ENCODE measurements at places on chromosomes 13 and 19.

GRCh38 chr13:33213024-33213768 is 72.4 kb downstream of the STARD13 start:
- DNase-seq, result no peak

DNA sequence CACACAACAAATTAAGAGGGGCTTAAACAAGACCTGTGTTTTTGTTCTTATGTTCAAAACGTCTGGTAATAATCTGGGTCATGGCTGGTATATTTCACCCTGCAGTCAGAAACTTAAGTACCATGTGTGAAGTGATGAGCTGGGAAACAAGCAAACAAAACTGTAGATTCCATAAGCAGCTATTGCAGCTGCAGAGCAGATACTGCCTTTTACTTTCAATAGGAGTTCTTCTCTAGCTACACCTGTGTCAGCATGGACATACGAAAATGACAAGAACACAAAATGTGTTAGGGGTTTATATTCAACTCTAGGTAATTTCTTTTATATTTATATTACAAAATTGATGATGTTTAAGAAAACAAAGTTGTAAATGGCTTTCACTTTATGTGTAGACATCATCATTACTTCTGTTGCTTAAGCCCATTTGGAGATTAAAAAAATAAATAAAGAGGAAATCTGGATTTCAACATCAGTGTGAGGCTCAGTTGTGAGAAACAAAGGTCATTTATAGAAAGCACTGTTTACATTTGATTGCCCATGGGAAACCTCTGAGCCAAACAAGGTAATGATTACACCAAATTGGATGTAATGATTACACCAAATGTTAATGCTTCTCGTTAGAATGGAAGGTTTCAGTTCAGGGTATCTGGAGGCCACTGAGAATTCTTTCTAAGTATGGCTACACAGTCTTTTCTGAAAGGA is 451.0 kb upstream of the SLC10A2 start:
- DNase-seq, result no peak

DNA sequence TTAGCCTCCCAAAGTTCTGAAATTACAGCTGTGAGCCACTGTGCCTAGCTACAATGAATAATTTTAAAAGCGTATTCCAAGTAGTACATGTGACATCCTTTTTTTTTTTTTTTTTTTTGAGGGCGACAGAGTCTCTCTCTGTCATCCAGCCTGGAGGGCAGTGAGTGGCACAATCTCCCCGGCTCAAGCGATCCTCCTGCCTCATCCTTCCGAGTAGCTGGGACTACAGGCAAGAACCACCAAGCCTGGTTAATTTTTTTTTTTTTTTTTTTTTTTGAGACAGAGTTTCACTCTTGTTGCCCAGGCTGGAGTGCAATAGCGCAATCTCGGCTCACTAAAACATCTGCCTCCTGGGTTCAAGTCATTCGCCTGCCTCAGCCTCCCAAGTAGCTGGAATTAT is 3.8 kb upstream of the PRR12 start:
- no peak for DNase-seq

DNA sequence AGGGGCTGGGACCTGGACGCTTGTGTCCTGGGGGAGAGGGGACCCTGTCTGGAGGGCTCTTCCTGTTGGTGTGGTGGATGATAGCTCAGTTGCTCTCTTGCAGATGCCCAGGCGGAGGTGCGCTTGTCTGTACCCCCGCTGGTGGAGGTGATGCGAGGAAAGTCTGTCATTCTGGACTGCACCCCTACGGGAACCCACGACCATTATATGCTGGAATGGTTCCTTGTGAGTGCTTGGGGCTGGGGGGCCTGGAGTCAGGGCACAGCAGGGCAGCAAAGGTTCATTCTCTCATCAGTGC is 2.2 kb downstream of the BCAM start:
- DNase-seq, result no peak

GRCh38 chr13:76873445-76873844 is 12.8 kb downstream of the KCTD12 start:
- no peak for DNase-seq

- DNase-seq, result peak; percentile 68
Observed at GRCh38 chr19:19618219-19619051, at the start of gene PBX4. TSS of gene PBX4 (minus strand) at chr19:19618687. CDS start at chr19:19618629, 58 bp downstream.

- DNase-seq, result peak; percentile 12
Observed at GRCh38 chr13:36880961-36881360, 39.1 kb downstream of the SMAD9 start.

- DNase-seq, result no peak
Observed at GRCh38 chr13:51844862-51845573, at the start of gene TMEM272. TSS of gene TMEM272 (minus strand) at chr13:51845177. CDS start at chr13:51838530, 6,647 bp downstream.

DNA sequence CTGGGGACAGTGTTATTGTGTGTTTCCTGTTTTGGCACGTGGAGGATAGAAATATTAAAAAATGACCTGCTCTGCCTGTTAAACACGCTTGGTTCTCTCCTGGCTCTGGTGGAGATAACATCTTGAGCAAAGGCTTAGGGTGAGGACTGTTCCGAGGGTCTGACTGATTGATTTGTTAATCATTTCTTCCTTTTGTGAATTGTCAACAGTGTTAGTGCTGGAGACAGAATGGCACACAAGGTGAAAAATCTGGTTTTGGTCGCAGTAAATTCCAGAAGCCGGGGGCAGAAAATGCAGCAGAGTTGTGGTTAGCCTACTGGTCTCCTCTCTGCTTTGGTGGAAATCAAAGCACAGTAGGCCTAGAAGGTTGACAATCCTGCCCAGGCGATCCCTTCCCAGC is 163.6 kb downstream of the FGF9 start:
- DNase-seq, result no peak

DNA sequence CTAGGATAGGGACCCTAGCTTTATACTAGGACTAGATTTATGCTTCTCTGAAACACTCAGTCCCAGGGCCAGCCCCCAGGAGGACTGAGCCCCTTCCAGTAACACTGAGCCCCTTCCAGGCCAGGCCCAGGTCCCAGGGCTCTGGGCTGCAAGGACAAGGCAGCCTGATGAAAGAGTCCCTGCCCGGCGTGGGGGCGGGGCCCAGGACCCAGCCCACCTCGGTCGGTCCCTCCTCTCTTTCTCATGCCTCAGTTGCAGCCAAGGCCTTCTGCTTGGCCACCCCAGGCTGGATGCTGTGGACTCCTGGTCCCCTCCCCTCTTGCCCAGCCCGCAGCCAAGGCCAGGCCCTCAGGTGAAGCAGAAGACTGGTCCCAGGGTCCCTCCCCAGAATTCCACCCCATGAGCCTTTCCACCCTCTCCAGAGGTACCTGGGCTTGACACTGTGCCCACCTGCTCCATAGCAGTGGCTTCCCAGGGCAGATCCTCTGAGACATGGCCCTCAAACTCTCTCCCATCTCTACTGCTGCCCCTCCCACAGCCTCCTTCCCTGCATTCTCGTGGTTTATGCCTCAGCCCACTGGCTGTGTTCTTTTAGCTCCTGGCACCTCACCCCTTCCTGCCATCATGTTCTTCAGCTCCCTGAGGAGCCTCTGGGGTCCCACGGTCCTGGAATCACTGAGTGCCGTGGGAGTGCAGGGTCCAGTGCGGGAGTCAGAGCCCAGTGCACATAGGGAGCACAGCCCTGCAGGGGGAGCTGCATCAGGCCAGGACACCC is 53.6 kb upstream of the C1QTNF9B start:
- DNase-seq, result no peak

GRCh38 chr19:17915940-17916593 is 16.7 kb upstream of the CCDC124 start:
- DNase-seq, result no peak

GRCh38 chr13:83883061-83883523 is 818 bp upstream of the SLITRK1 start:
- no peak for DNase-seq

DNA sequence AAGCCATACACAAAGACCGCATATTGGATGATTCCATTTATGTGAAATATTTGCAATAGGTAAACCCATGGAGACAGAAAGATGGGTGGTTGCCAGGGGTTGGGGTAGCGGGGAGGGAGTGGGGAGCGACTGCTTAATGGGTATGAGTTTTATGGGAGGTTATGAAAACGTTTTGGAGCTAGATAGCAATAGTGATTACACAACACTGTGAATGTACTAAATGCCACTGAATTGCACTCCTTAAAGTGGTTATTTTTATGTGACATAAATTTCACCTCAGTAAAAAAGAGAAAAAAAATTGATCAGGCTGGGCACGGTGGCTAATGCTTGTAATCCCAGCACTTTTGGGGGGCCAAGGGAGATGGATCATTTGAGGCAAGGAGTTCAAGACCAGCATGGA is 36.6 kb downstream of the GRIK5 start:
- no peak for DNase-seq

DNA sequence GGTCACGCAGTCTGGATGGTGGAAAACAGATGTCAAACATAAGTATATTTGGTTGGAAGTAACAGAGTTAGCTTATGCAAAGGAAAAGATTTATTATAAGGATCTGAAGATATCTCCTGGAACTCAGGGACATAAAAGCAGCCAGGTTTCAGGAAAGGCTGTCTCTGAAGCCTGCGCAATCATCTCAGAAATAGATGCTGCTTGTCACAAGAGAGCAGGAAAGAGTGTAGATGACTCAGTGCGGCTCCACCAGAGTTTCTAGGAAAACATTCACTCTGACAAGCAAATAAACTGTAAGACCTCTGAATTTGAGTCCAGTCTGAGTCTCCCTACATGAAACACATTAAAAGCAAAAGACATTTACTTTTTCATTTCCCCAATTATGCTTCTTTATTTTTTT is 220.4 kb upstream of the HTR2A start:
- peak; percentile 43 for DNase-seq

- peak; percentile 77 for DNase-seq
Observed at GRCh38 chr13:23506071-23506806, 64.0 kb upstream of the TNFRSF19 start.

DNA sequence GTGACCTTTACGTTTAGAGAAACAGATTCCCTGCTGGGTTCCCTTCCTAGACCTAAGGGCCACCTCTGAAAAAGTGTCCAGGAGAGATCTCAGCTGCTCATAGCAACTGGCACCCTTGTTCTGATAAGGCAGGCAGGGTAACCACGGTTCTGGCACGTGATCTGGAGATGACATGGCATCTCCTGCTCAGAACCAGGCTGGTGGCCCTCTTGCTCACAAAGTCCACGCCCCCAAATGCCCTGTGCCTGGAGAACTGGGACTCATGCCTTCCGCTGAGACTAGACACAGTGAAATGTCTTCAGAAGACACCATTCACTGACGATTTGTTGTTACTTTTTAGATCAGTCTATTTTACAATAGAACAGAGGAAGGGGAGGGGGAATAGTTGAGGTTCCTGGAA is 174.1 kb downstream of the ZNF536 start:
- DNase-seq, result no peak

DNA sequence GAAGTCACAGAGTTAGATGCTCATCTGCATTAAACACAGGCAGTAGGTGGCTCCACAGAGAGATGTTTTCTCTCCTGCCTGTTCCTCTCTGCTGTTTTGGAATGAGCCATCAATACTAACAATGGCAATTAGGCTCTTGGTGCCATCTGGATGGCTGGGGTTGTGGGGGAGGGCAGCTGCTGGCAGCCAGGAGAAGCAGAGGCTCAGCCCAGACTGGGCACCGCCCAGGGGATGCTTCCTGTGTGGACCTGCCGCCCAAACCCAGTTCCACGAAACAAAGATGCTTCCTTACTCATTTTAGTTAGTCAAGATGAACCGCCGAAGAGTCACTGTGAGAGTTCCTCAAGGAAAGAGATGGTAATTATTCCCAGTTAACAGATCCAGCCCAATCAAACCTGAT is 50.8 kb upstream of the PCDH8 start:
- no peak for DNase-seq

GRCh38 chr13:111970494-111971141 is 96.3 kb upstream of the SOX1 start:
- DNase-seq, result no peak

DNA sequence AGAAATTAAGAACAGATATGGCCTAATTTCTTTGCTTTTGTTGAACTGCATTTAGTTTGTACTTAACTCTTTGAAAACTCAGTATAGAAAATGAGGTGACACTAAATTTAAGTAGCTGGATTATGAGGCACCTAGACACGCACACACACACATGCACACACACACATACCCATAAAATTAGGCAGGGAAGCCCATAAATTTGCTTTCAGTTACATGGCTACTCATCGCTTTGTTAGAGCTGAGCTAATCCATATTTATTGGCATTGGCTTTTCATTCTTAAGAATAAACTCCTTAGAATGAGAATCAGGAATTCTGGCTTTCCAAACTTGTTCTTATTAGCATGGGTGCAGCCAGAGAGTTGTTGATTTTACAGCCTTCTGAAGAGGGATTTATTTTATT is 61.7 kb upstream of the MBNL2 start:
- no peak for DNase-seq
